ENCODE measurements at places on chromosomes 11 and 22. TPM values are rescaled to one million over a fixed set of nuclear protein-coding genes. Genes with fewer than 3 reads are reported as not detected.

Gene OR5A1
- not detected for total RNA-seq

Gene TLCD5
- total RNA-seq = 9.1 TPM

Gene PNPLA3
- total RNA-seq = 0.25 TPM

Gene SLC22A12
- not detected for total RNA-seq

Gene CKAP5
- 73.6 TPM for total RNA-seq

Gene ART5
- total RNA-seq = 4.6 TPM

Gene RFPL3
- total RNA-seq = not detected

Gene TRIM3
- total RNA-seq = 14.4 TPM

Gene CBX7
- total RNA-seq = 79.2 TPM

Gene GAS2
- total RNA-seq = 13.0 TPM

Gene MFNG
- total RNA-seq = 13.9 TPM

Gene RASSF10
- 0.42 TPM for total RNA-seq

Gene OR6T1
- not detected for total RNA-seq

Gene CNGA4
- not detected for total RNA-seq

Gene APLP2
- 297 TPM for total RNA-seq

Gene C11orf97
- total RNA-seq = not detected

Gene CEND1
- not detected for total RNA-seq

Gene DMC1
- 0.20 TPM for total RNA-seq

Gene ST3GAL4
- 45.4 TPM for total RNA-seq

Gene OR4D5
- not detected for total RNA-seq

Gene RIC3
- total RNA-seq = 14.1 TPM

Gene ROM1
- total RNA-seq = 1.7 TPM

Gene NAALADL1
- 5.3 TPM for total RNA-seq

Gene CREB3L1
- total RNA-seq = 56.0 TPM

All from left ventricle myocardium superior (tissue), 1 donor.